ENCODE measurements at places on chromosomes 16 and 17. TPM values are rescaled to one million over a fixed set of nuclear protein-coding genes. Genes with fewer than 3 reads are reported as not detected.
A peak's percentile ranks its signal among the peaks of the same experiment; 100 is the strongest.

DNA sequence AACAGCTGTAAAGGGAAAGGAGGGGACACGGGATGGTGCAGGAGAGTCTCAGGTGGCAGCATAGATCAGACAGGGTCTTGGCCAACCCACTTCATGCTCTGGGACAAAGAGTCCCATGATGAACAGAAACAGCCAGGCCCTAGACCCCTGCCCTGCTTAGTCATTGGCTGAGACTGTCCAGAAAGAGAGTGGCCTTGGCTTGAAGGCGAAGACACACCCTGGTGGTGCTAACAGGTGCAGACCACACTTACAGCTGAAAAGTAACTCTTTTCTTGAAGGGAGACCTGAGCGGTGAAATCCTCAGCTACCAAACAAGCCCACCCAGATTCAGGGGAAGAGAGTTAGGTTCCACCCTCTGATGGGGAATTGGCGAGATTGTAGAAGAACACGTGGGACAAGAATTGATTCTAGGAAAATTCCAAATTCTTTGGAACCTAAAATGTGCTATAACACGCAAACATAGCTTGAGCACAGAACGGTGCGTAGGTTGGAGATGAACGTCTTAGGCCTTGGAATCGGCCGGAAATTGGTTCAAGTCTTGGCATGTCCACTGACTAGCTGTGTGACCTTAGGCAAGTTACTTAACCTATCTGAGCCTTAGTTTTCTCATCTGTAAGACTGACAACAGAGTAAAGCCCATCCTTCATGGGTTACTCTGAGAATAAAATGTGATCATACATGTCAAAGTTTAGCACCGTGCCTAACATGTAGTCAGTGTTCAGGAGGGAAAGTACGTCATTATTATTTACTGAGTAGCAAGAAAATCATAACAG lies 12.5 kb upstream of the MLYCD start:
- DNase-seq: no peak

DNA sequence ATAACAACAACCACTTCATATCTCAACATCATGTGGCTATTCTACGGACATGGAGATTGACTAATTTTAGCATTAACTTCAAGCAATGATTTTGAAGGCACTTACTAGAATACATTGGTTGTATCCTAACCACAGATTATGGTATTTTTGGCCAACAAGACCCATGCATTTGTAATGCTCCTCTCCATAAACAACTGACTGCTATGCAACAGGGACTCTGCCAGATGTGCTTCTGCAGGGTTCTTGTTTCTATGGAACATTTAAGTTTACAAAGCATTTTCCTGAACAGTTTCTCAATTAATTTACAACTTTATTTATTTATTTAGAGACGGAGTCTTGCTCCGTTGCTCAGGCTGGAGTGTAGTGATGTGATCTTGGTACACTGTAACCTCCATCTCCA lies 178.0 kb downstream of the PARN start:
- DNase-seq: no peak

GRCh38 chr17:36779550-36779949 lies 157.7 kb upstream of the LHX1 start:
- no peak for DNase-seq

TBC1D28 gene
- not detected for total RNA-seq

C16orf46 gene
- total RNA-seq: 0.27 TPM

- DNase-seq: peak; percentile 55
Measured at GRCh38 chr17:57535249-57535966, 209.7 kb downstream of the CCDC182 start.

CES1 gene
- 0.22 TPM for total RNA-seq

CDRT15 gene
- total RNA-seq: not detected

- DNase-seq: peak; percentile 92
Measured at GRCh38 chr16:11328172-11329070, 16.8 kb upstream of the RMI2 start.

DNA sequence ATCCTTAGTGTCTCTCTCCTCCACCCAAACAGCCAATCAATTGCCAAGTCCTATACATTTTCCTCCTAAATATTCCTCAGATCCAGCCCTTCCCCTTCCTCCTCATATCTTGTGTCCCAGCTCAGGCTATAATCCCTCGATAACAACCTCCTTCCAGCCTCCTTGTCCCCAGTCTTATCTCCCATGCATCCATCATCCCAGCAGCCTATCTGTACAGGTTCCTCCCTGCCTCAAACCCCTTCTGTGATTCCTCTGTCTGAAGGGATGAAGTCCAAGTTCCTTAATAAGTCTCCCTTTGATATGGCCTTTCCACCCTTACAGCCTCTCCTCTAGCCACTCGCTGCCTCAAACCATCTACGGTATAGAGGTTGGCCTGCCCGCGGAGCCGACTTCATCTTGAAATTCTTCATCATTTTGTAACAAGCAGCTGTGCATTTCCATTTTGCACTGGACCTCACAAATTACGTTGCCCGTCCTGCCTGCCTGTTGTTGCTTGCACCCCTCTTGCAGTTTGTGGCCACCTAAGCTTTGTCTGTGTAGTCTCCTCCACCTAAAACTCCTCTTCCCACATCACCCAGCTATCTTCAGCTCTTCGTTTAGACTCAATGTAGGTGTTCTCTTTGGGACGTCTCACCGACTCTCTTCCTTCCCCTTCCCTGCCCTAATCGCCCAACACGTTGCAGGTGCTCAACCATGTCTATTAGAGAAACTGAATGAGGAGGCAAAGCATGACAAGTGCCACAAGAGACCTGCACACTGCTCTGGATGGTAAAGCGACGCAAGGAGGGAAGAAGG lies 786 bp upstream of the CDK5RAP3 start:
- no peak for DNase-seq

GRCh38 chr17:4469552-4469951 lies 29.1 kb upstream of the SPNS2 start:
- DNase-seq: no peak
